Muscle of back (tissue), 13 donors: ENCODE measurements at places on chromosomes 16 and 17. TPM values are rescaled to one million over a fixed set of nuclear protein-coding genes. Genes with fewer than 3 reads are reported as not detected.

DNA sequence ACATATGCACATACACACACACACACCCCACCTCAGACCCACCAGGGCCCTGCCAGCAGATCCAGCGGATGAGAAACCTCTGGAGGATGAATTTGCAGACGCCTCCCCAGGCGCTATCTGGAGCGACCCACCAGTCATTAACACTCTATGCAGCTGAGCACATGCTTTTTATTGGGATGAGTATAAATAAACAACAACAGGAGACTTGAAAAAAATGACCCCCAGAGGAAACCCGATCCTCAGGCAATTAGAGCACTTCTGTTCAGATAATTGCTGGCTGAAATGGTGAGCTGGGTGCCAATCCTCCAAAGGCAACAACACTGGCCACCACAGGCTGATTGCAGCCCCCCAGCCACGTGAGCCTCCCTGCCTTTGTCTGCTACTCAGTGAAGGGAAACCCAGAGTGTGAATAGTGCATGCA is 32.9 kb downstream of the DYNLRB2 start:
- no peak for DNase-seq

DNA sequence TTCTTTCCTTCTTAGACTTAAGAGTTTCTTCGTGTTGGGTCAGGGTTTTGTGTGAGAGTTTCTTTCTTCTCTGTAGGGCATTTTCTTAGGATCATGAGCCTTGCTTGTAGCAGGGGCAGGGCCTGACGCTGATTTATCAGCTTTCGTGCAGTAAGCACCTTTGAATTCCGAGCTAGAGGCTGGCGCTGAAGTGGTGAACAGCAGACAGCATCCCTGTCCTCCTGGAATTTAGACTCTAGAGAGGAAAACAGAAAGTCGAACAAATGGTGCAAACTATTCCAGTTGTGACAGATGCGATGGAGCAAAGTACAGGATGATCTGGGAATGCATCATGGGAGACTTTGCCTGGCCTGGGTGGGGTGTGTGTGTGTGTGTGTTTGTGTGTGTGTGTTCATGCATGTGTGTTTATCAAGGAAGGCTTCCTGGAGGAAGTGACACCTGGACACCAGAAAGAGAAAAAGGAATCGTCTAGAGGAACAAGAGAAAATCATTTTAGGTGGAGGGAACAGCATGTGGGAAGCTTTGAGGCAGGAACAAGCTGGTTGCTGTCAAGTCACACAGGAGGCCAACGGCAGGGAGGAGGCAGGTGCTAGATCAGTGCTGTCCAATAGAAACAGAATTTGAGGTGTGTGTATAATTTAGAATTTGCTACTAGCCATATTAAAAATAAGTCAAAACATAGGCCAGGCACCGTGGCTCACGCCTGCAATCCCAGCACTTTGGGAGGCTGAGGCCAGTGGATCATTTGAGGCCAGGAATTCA is 60.2 kb downstream of the WWP2 start:
- DNase-seq = no peak

Gene TBC1D3E
- not detected for polyA plus RNA-seq

- DNase-seq = no peak
Observed at GRCh38 chr16:80852261-80852872, 48.0 kb upstream of the CDYL2 start.

DNA sequence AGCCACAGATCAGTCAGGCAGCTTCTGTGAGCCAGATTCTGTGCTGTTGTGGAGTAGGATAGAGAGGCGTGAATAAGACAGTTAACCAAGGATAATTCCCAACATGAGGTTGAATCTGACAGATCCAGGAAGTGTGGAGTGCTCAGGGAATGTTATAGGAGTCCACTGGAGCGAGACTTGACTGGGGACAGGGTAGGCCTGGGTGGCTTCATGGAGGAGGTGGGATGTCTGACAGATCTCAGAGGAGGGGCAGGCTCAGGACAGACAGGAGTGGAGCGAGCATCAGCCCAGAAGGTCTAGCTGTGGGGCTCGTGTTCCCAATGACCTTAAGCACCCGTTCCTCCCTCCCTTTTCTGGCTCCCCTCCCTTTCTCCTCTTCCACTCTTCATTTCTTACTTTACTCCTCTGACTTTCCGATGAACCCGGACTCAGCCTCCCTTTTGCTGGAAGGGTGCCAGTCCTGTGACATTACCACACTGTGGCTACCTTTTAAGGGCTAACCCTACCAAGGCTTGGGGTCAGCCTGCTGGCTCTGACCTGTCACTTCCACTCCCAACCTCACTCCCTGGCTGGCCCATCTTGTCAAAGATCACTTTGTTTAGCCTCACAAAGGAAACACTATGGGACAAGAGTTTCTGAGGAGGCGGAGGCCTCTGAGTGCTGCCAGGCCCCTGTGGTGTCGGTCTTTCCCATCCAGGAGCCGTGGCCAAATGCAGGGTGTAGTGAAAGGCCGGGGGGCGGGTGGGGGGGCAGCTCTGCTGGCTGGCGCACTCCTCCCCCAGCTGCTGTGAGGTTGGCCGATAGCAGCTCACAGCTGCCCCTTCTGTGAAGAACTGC is 28.5 kb upstream of the EFCAB13 start:
- peak; percentile 16 for DNase-seq

DNA sequence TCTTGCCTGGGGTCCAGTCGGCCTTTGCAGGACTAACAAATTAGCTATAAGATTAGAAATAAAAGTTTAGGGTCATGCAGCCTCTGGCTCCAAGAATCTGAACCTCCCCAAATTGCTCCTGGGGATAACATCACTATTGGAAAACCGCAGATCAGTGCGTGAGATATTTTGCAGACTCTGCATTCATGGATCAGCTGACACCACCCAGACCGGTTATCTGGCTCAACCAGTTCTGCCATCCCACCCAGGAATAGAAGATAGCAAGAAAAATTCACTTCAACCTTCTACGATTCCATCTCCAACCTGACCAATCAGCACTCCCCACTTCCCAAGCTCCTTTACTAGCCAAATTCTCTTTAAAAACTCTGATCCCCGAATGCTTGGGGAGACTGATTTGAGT is 4.3 kb upstream of the PGS1 start:
- DNase-seq = no peak

Gene SAT2
- polyA plus RNA-seq = 79.5 TPM

Gene ARL6IP1
- 74.7 TPM for polyA plus RNA-seq

GRCh38 chr17:30271102-30271501 is 20.6 kb downstream of the BLMH start:
- DNase-seq = no peak

DNA sequence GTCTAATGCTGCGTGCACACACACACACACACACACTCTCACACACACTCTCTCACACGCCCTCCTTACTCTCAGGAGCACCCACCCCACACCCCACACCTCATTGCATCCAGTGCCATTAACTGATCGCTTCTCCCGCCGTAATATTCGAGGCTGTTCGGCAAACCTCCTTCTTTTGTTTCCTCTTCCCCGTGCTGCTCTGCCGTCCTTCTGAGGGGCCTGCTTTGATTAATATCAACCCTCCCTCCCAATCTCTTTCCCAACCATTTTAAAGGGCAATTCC is 156.2 kb upstream of the TNRC6C start:
- DNase-seq = peak; percentile 72

DNA sequence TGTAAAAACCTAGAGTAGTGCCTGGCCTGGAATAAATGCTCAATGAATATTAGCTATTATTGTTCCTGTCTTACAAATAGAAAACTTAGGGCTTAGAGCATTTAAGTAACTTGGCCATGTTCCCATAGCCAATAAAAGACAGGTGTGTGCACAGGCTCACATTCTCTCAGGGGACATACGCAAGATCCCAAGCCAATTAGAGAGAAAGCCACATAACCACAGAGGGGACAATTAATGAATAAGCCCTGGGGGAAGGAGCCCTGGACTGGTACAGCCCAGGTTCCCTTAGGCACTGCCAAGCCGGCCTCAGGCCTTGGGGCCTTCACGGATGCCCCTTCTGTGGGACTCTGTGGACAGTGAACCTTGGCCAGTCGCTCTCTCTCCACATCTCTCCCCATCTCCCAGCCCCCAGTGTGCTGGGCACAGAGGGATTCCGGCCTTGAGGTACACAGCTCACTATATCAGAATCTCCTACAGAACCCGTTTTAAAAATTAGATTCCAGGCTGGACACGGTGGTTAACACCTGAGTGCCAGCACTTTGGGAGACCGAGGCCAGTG is 27.3 kb upstream of the ABCC12 start:
- no peak for DNase-seq

DNA sequence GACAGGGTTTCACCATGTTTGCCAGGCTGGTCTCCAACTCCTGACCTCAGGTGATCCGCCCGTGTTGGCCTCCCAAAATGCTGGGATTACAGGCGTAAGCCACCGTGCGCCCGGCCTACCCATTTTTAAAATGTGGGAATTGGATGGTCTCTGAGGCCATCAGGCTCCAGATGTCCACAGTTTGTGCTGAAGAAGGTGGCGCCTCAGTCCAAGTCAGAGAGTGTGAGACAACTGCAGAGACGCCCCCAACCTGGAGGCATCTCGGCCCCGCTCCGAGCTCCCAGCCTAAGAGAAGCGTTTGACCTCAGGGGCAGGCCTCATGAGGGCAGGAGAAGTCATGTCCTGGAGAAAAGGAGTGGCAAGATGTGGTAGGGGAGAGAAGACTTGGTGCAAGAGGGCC is 146.5 kb downstream of the MRM1 start:
- no peak for DNase-seq

GRCh38 chr17:309361-309888 is 43.2 kb downstream of the RPH3AL start:
- DNase-seq = no peak

GRCh38 chr16:2155977-2156848 is 631 bp downstream of the TRAF7 start:
- no peak for DNase-seq

GRCh38 chr16:49439050-49439449 is 65.4 kb downstream of the C16orf78 start:
- no peak for DNase-seq

Gene UBN1
- 23.0 TPM for polyA plus RNA-seq

Gene MAPT
- 7.2 TPM for polyA plus RNA-seq

GRCh38 chr17:21453144-21453898 is 77.2 kb downstream of the KCNJ12 start:
- DNase-seq = peak; percentile 13

Gene FBXW10
- polyA plus RNA-seq = 0.17 TPM

Gene SLC9A5
- 0.78 TPM for polyA plus RNA-seq
